ENCODE measurements at places on chromosomes 2 and 18. TPM values are rescaled to one million over a fixed set of nuclear protein-coding genes. Genes with fewer than 3 reads are reported as not detected.

- DNase-seq: no peak
- no peaks in the 10 kb centered on the region for H3K27me3 ChIP-seq
- H3K27ac ChIP-seq: peak overlapping the region; percentile 94
- peaks cover 11% of the 10 kb centered on the region for H3K4me1 ChIP-seq
- H3K4me3 ChIP-seq: peak overlapping the region; percentile 96
Observed at GRCh38 chr2:218218268-218219185, 1.5 kb downstream of the ARPC2 start.

DNA sequence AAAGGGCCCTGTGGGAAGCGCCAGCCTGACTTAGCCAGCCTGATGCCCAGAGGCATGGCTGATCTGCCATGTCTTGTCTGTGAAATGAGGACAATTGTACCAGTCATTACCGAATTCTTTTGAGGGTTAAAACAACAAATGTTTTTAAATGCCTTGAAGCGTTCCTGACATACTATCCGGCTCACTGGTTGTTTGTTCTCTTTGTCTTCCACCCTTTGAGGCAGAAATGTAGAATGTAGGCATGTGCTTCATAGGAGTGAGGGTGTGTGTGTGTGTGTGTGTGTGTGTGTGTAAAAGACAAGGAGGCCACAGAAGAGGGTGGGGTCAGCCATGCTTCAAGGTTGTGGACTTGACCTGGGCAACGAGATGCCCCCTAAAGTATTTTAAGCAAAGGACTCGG is 35.5 kb downstream of the TGFBRAP1 start:
- H3K4me1 ChIP-seq: no peaks in the 10 kb centered on the region
- H3K4me3 ChIP-seq: no peak overlapping the region
- no peaks in the 10 kb centered on the region for H3K36me3 ChIP-seq
- H3K27me3 ChIP-seq: no peaks in the 10 kb centered on the region
- H3K27ac ChIP-seq: no peak overlapping the region

- DNase-seq: peak; percentile 13
- no peaks in the 10 kb centered on the region for H3K36me3 ChIP-seq
- no peaks in the 10 kb centered on the region for H3K4me1 ChIP-seq
- H3K27ac ChIP-seq: peak overlapping the region; percentile 61
Observed at GRCh38 chr2:58427572-58428095, 186.5 kb upstream of the FANCL start.

DNA sequence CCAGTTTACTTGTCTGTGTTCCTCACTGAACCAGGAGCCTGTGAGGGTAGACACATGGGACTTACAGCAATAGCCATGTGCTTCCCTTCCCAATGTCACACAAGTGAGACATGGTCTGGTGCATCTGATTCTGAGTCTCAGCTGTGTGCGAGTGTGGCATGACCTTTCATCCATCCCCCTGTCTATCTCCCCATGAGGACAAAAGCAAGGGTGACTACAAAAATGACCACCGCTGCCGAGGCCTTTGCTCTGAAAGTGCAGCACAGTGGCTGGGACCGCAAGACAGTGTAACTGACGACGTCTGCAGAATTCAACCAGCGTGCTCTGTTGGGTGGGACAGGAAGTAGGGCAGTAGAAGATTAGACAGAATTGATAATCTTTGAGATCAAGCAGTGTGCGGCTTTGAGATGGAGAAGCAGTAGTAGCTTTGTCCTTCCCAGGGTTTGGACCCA is 50.5 kb downstream of the RAB31 start:
- no peaks in the 10 kb centered on the region for H3K36me3 ChIP-seq
- H3K27ac ChIP-seq: peak overlapping the region; percentile 82
- H3K27me3 ChIP-seq: no peaks in the 10 kb centered on the region
- no peak for DNase-seq

DNA sequence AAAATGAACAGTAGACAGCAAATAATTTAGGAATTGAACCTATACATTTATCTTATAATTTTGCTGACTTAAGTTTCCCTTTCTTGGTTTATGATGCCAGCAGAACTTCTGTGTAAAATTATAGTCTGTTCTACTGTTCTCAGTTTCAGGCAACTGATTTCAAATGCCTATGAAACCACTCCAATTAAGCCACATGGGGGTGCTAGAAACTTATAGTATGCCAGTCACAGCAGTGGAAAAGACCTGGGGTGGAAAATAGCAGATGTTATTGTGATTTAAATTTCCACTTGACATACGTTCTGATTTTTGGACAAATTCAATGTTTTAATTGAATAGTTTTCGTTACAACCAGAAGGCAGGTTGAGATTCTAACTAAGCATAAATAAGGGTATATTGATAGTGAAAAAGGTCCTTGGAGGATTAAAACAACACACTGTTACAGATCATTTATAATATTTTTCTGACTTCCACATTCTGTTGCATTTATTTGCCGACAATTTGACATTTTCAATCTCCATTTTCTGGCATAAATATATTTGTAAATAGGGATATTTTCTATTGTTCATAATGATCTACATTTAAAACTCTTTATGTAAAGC is 61.4 kb downstream of the CPS1 start:
- no peak for DNase-seq
- no peaks in the 10 kb centered on the region for H3K4me1 ChIP-seq
- H3K27me3 ChIP-seq: no peaks in the 10 kb centered on the region
- H3K36me3 ChIP-seq: no peaks in the 10 kb centered on the region
- no peak overlapping the region for H3K4me3 ChIP-seq

- DNase-seq: no peak
- no peaks in the 10 kb centered on the region for H3K27me3 ChIP-seq
- H3K36me3 ChIP-seq: no peaks in the 10 kb centered on the region
- H3K4me1 ChIP-seq: no peaks in the 10 kb centered on the region
- H3K27ac ChIP-seq: no peak overlapping the region
- no peak overlapping the region for H3K4me3 ChIP-seq
Observed at GRCh38 chr2:3952866-3953516, 249.6 kb downstream of the DCDC2C start.

DNA sequence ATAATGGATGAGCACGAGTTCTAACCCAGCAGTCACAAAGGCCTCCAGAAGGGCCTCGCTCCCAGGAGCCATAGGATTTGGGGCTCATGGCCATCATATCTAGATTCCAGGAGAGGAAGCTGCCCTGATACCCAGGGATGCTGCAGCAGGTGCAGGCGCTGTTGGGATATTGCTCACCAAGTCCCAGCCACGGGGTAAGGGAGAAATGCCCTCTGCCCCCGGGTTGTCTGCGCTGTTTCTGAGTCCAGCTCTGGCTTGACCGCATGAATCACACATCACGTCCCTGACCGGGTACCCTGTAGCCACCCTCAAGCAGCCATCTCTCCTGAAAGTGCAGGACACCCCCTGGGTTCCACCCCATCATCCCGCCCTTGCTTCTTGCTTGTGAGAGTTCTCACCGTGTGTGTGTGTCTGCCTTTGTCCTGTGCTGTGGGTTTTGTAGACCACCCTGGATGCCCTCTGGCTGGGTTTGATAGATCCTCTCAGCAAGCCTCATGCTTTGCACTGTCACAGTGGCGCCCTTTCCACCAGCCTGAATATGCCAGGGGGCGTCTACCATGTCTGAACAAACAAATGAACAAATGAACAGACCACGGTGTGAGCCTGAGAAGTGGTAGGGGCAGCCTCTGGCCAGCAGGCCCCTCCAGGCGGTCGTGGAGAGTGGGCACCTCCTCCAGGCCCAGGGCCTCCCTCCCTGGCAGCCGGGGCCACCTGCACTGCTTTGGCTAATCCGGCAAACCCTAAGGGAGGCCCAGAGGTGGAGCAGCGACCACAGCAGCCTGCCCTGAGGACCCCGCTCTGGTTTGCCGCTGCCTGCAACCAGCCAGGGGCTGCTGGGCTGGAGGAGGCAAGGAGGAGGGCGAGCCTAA is 32.1 kb downstream of the ADRA2B start:
- DNase-seq: no peak
- no peaks in the 10 kb centered on the region for H3K27me3 ChIP-seq
- no peak overlapping the region for H3K4me3 ChIP-seq
- H3K36me3 ChIP-seq: no peaks in the 10 kb centered on the region

- no peaks in the 10 kb centered on the region for H3K36me3 ChIP-seq
- H3K4me1 ChIP-seq: no peaks in the 10 kb centered on the region
- H3K27ac ChIP-seq: peak overlapping the region; percentile 61
- H3K27me3 ChIP-seq: no peaks in the 10 kb centered on the region
Observed at GRCh38 chr2:237556773-237557632, 9.4 kb upstream of the PRLH start.

DNA sequence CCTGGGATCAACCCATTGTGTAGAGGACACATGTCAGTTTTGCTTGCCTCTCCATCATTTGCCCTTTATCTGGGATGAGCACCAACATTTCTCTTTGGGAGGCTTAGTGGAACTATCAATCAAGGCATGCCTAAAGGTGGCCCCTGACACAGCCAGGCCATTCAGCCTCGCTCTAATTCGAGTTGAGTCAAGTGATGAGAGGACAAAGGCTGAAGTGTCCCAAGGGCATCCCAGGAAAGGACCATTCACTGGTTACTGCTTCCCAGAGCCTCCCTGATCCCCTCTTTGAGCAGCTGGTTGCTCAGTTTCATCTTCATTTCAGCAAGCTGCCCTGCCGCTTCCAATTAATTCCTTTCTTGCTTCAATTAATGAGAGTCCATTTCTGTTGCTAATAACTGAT is 63.5 kb downstream of the DNER start:
- no peak overlapping the region for H3K27ac ChIP-seq
- no peaks in the 10 kb centered on the region for H3K4me1 ChIP-seq
- H3K36me3 ChIP-seq: no peaks in the 10 kb centered on the region
- DNase-seq: no peak

GRCh38 chr2:166067229-166067628 is 60.6 kb downstream of the SCN1A start:
- no peaks in the 10 kb centered on the region for H3K4me1 ChIP-seq
- no peaks in the 10 kb centered on the region for H3K36me3 ChIP-seq

- H3K27ac ChIP-seq: no peak overlapping the region
- no peak overlapping the region for H3K4me3 ChIP-seq
- H3K4me1 ChIP-seq: no peaks in the 10 kb centered on the region
- no peak for DNase-seq
- H3K27me3 ChIP-seq: no peaks in the 10 kb centered on the region
Observed at GRCh38 chr18:62914871-62915392, 199.6 kb downstream of the PHLPP1 start.

GRCh38 chr2:208015475-208015874 is 9.9 kb downstream of the PLEKHM3 start:
- H3K4me3 ChIP-seq: no peak overlapping the region
- DNase-seq: no peak

GRCh38 chr2:179307616-179308371 is 43.2 kb upstream of the SESTD1 start:
- H3K27ac ChIP-seq: no peak overlapping the region
- H3K36me3 ChIP-seq: no peaks in the 10 kb centered on the region
- H3K27me3 ChIP-seq: no peaks in the 10 kb centered on the region
- no peak overlapping the region for H3K4me3 ChIP-seq

DNA sequence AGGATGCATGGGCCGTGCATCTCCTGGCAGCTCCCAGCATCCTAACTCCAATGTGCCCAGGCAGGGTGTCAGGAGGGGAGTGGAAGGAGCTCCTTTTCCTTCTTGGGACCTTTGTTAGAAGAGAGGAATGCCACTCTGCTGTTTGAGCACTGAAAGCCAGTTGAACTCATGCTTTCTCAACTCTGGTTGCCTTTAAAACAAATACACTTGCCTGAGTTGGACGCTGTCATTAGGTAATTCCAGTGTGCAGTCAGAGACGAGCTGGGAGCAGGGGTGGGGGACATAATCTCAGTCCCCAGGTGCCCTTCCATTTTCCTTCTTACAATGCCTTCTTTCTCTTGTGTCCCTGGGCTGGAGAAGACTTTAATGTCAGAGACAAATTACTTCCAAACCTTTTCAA is 44.4 kb upstream of the IL1R2 start:
- no peaks in the 10 kb centered on the region for H3K36me3 ChIP-seq
- no peak overlapping the region for H3K4me3 ChIP-seq
- no peaks in the 10 kb centered on the region for H3K27me3 ChIP-seq

- no peak overlapping the region for H3K27ac ChIP-seq
- DNase-seq: no peak
Observed at GRCh38 chr2:209458008-209458979, 34.4 kb downstream of the MAP2 start.

- H3K36me3 ChIP-seq: no peaks in the 10 kb centered on the region
- no peak overlapping the region for H3K27ac ChIP-seq
- no peaks in the 10 kb centered on the region for H3K27me3 ChIP-seq
- no peak for DNase-seq
- H3K4me1 ChIP-seq: no peaks in the 10 kb centered on the region
- no peak overlapping the region for H3K4me3 ChIP-seq
Observed at GRCh38 chr2:43055985-43056384, 170.4 kb downstream of the ZFP36L2 start.

DNA sequence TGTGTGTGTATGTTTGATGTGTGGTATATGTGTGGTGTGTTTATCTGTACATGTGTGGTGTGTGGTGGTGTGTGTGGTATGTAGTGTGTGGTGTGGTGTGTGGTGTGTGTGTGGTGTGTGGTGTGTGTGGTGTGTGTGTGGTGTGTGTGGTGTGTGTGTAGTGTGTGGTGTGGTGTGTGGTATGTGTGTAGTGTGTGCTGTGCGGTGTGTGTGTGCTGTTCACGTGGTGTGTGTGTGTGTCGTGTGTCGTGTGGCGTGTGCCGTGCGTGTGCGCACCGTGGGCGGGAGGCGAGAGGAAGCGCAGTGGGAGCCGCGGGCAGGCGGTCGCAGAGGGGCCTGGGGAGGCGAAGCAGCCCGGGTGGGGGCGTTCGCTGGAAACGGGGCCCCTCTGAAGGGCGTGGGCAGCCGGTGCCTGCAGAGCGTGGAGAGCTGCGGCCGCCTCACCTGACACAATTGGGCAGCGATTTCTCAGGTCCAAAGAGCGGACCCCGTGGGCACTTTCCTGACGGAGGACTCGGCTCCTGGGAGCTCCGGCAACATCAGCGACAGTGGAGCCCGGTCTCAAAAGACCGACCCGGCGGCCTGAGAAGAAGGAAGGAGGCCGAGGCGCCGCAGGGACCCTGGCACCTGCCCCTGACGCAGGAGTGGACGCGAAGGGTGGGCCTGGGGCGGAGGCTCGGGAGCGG is 741.1 kb upstream of the SALL3 start:
- no peak overlapping the region for H3K27ac ChIP-seq
- no peak for DNase-seq
- no peaks in the 10 kb centered on the region for H3K36me3 ChIP-seq
- H3K27me3 ChIP-seq: no peaks in the 10 kb centered on the region
- H3K4me1 ChIP-seq: peaks cover 3% of the 10 kb centered on the region

GRCh38 chr2:129904532-129905446 is 74.7 kb upstream of the RAB6C start:
- no peak overlapping the region for H3K27ac ChIP-seq
- H3K27me3 ChIP-seq: no peaks in the 10 kb centered on the region
- H3K36me3 ChIP-seq: no peaks in the 10 kb centered on the region
- no peak for DNase-seq
- no peaks in the 10 kb centered on the region for H3K4me1 ChIP-seq

- H3K36me3 ChIP-seq: no peaks in the 10 kb centered on the region
- H3K27ac ChIP-seq: no peak overlapping the region
- no peak for DNase-seq
- H3K4me3 ChIP-seq: no peak overlapping the region
Observed at GRCh38 chr2:146818122-146818521, 1026.7 kb upstream of the ACVR2A start.

- H3K4me1 ChIP-seq: no peaks in the 10 kb centered on the region
- no peaks in the 10 kb centered on the region for H3K36me3 ChIP-seq
- H3K27me3 ChIP-seq: no peaks in the 10 kb centered on the region
- no peak for DNase-seq
Observed at GRCh38 chr2:217060951-217061547, 201.2 kb upstream of the TNP1 start.

MYO3B gene
- total RNA-seq: 0.09 TPM

CD302 gene
- 32.8 TPM for total RNA-seq

CYP26B1 gene
- 0.59 TPM for total RNA-seq

SPP2 gene
- total RNA-seq: not detected

ACMSD gene
- total RNA-seq: not detected

CPS1 gene
- total RNA-seq: 0.29 TPM

MC4R gene
- not detected for total RNA-seq
